ENCODE measurements at places on chromosomes 2 and 18. TPM values are rescaled to one million over a fixed set of nuclear protein-coding genes. Genes with fewer than 3 reads are reported as not detected.

- peak; percentile 39 for DNase-seq
Observed at GRCh38 chr2:95158891-95159619, 593 bp downstream of the ZNF514 start.

DNA sequence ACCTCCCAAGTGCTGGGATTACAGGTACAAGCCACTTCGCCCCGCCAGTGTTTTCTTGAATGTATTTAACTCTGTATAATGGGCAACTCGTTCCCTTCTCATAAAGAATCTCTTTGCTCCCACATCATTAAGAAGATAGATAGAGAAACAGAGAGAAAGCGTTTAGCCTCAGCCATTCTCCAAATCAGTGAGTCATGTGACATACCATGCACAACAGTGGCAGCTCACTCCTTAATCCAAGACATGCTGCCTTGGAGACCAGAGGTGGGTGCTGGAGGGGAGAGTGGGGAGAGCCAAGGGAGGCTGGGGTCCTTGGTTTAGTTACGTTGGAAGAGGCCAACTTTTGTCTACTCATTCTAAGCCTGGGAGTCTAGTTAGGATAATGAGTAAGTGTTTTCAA, 54.7 kb downstream of the TGIF1 start:
- no peak for DNase-seq

- DNase-seq, result no peak
Observed at GRCh38 chr2:56100791-56101312, 82.9 kb upstream of the CCDC85A start.

Gene CLIP4
- total RNA-seq, result 25.2 TPM

GRCh38 chr18:9712611-9713010, 4.5 kb downstream of the RAB31 start:
- no peak for DNase-seq

GRCh38 chr2:222754324-222754930, 83.0 kb downstream of the MOGAT1 start:
- DNase-seq, result no peak

DNA sequence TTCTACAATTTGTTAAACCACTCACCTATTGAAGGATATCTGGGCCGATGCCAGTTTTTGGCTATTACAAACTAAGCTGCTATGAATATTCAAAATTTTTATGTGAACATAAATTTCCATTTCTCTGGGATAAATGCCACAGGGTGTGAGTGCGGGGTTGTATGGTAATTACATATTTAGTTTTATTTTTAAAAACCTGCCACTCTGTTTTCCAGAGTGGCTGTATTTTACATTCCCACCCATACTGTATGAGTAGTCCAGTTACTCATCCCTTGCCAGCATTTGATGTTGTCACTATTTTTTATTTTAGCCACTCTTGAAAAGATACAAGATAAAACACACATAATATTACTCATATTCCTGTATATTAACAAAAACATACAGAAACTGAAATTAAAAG, 22.9 kb downstream of the GRP start:
- no peak for DNase-seq

Gene CYS1
- total RNA-seq, result 0.81 TPM

DNA sequence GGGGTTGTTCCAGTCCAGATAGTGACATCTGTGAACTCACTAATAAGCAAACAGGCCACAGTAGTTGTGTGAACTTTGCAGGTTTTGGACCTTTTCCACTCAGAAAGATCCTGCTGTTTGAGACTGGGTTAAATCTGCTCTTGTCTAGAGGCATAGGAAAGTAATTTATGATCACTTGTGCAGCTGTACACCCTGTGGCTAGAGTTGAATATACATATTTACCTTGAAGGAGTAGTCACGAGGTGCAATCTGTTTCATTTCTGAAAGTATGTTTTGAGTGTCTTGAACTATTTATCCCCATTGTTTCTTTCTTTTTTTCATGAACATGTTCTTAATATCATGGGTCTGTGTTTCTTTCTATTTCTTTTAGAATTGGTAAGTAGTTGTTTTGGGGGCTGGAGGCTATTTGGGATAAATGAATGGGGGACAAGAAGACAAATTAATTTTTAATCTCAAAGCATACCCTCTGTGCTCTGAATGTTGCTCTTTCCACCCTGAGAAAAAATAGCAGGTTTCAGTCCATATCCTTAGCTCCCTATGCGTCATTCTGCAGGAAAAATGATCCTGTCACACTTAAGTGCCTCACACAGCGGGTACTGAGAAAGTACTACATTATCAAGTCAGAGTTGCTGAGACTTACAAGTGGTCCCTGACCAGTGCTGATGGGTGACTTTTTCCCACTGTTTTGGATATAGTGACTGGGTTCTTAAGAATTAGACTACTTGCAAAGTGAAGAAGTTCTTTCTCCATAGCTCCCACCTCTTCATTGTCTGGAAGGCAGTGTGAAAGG, 28.2 kb downstream of the DCC start:
- DNase-seq, result no peak

DNA sequence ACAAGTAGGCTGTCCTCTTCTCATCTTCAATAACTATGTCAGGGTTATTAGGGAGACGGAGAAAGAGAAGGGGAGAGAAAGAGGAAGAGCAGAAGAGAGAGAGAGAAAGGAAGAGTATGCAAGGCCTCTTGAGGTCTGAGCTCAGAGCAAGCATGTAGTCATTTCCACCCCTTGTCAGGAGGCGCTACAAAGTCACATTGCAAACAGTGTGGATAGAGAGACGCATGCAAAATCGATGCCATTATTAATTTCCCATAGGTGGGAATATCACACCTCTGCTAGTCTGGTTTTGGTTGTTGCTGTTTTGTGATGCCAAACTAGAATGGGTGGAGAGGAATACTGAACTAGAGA, 24.2 kb upstream of the SERPINE2 start:
- DNase-seq, result no peak

DNA sequence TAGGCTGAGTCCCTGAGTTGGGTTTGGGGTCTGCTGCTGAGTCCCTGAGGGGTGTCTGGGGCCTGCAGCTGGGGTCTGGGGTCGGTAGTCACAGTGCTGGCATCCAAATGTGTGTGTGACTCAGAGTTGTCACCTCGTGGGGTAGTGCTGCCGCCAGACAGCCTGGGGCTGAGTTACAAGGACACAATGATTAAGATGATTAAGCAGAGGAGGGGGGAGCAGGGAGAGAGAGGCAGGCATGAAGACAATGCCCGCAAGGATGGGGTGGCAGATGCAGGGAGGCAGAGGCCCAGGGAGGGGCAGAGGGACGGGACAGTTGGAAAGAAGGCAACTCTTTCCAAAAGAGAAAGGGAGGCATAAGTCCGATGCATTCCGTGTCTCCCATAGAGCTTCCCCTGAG, 120.2 kb downstream of the CELF4 start:
- DNase-seq, result no peak

- no peak for DNase-seq
Observed at GRCh38 chr18:58511897-58512581, 116.9 kb downstream of the ALPK2 start.

DNA sequence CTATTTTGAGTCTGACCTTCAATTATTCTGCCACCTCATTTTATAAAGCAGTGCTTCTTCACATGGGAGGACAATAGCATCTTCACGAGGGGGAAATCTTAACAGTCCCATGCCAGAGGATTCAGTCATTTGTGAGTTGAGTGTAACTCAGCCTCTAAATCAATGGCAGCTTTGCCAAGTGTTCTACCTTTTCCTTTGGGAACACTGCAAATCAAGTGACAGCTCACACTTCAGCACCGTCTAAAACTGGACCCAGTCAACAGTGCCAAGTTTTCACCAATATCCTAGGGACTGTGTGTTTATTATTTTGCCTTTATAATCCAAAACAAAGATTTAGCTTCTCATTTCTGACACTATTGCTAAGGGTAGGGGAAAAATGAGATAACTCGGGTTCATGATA, 133.6 kb downstream of the FIGN start:
- no peak for DNase-seq

Gene PID1
- not detected for total RNA-seq

DNA sequence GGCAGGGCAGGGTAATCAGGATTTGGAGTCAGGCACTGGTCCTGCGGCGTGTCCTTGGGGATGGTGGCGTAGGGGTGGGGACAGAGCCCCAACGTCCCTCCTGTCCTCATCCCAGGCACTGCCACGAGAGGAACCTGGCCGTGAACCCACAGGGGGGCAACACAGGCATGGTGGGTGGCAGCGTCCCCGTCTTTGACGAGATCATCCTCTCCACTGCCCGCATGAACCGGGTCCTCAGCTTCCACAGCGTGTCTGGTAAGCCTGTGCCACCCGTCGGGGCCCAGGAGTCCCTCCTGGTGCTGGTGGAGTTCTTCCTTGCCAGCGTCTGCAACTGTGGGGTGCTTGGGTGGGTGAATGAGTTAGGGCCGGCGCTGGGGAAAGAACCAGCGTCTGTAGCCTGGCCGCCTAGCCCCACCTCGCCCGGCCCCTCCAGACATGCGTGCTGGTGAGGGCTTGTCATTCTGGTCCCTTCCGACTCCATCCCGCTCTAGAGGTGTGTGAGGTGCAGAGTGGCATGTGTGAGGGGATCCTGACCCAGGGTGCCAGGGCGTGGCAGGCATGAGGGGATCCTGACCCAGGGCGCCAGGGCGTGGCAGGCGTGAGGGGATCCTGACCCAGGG, 8.0 kb downstream of the D2HGDH start:
- no peak for DNase-seq

GRCh38 chr18:7596147-7596546, 29.0 kb downstream of the PTPRM start:
- no peak for DNase-seq

Gene AQP12A
- not detected for total RNA-seq

DNA sequence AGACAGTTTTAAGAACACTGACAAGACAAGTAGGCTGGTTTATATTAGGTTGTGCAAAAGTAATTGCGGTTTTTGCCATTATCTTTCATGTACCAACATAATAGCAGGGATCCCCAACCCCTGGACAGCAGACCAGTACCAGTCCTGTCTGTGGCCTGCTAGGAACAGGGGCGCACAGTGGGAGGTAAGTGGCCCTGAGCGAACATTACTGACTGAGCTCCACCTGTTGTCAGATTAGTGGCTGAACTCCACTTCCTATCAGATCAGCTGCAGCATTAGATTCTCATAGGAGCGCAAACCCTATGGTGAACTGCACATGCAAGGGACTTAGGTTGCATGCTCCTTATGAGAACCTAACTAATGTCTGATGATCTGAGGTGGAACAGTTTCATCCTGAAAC, 921.9 kb downstream of the CCDC85A start:
- DNase-seq, result no peak

GRCh38 chr2:121860033-121860757, 104.7 kb downstream of the TSN start:
- DNase-seq, result no peak

Gene SP100
- 156 TPM for total RNA-seq

Gene OR6B3
- not detected for total RNA-seq

Gene RIOK3
- 95.8 TPM for total RNA-seq

Gene WNT6
- 0.19 TPM for total RNA-seq

- DNase-seq, result peak; percentile 24
Observed at GRCh38 chr18:74942319-74942910, 266.5 kb downstream of the PTGR3 start.

DNA sequence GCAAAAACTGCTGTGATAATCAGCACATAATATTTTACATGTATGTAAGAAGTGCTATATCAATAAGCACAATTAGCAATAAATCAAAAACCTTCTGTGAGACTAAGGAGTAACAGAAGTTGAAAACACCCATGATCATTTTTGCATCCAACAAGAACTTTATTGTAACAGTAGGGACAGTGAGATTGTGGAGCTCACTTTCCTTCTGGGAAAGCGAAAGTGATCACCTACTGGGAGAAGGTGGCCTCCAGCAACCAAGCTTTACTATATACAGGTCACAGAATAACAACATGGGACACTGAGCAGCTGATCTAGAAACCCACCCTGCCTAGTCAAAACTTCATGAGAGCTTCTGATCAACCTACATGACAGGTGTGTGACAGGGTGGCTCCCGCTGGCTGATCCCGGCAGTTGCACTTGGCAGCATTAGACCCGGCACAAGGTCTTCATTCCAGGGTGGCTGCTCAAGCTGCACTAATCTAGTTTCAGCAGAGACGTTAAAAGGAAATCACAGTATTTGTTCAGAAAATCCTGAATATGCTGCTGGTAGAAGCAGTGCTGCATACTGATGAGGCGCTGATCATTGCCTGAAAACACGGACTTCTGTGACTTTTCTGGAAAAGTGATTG, 63.5 kb upstream of the ARL5A start:
- no peak for DNase-seq

GRCh38 chr2:11393711-11394236, 49.3 kb upstream of the ROCK2 start:
- no peak for DNase-seq

- DNase-seq, result no peak
Observed at GRCh38 chr18:24198461-24198860, 59.6 kb downstream of the CABYR start.

GRCh38 chr2:207704078-207704477, 7.4 kb upstream of the CCNYL1 start:
- DNase-seq, result no peak

- DNase-seq, result peak; percentile 49
Observed at GRCh38 chr18:3411854-3412268, 38.1 kb upstream of the TGIF1 start.

DNA sequence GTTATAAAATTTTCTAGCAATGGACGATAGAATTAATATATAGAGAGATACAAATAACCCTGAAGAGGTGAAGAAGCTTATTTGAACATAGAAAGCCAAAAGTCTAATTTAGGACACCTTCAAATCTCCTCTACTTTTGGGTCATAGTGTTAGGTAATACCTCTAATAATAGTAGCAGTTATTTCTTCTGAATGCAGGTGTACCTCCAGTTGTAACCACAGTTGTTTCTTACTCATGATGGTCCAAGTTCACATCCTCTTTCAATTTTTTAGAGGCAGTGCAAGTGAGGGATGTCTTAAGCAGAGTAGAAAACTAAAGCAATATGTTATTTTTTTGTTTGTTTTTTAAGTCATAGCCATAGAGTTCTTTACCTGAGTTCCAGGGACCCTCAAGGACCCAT, 429.5 kb downstream of the CCDC85A start:
- DNase-seq, result no peak

Gene RESP18
- total RNA-seq, result not detected

DNA sequence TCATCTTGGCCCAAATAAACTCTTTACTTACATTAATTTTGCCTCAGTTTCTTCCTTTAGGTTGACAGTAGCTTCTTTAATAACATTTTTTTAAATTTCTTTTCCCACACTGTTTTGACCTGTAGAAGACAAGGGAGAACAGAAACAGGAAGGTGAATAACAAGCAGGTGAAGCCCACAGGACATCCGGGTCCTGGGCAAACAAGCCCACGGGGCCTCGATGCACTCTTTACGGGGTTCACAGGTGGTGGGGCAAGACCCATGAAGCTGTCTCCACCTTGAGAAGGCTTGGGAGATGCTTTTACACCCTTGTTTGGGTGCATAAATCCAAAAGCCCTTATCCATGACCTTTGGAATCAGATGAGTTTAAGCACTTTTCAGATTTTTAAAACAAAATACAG, 301.0 kb upstream of the MGAT5 start:
- DNase-seq, result no peak

DNA sequence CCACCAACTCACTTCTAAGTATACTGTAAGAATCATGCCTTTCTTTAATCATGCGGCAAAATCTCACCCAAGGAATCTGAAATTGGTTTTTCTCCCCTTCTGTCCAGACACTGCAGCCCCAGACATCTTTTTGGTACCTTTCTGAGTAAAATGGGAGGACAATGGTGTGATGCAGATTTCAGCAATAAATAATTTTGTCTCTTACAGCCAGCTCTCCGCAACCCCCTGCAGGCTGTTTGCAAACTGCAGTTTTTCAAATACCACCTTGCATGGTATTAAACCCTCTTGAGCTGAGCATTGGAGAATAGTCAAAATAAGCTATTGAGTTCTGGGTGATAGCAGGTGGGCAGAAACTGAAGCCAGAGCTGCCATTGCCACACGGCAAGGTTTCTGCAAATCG, 32.2 kb downstream of the GPR39 start:
- no peak for DNase-seq

GRCh38 chr18:48953104-48953706, 2.4 kb upstream of the SMAD7 start:
- DNase-seq, result no peak
